ENCODE measurements at places on chromosomes 4 and X. TPM values are rescaled to one million over a fixed set of nuclear protein-coding genes. Genes with fewer than 3 reads are reported as not detected.

- no peak for DNase-seq
Measured at GRCh38 chr4:184269879-184270430, 52.3 kb upstream of the ENPP6 start.

- no peak for DNase-seq
Measured at GRCh38 chr4:37562592-37562991, 123.6 kb downstream of the RELL1 start.

GRCh38 chr4:55014876-55015275 is 110.5 kb downstream of the KDR start:
- no peak for DNase-seq

GYG2 gene
- polyA plus RNA-seq: 1.1 TPM

DNA sequence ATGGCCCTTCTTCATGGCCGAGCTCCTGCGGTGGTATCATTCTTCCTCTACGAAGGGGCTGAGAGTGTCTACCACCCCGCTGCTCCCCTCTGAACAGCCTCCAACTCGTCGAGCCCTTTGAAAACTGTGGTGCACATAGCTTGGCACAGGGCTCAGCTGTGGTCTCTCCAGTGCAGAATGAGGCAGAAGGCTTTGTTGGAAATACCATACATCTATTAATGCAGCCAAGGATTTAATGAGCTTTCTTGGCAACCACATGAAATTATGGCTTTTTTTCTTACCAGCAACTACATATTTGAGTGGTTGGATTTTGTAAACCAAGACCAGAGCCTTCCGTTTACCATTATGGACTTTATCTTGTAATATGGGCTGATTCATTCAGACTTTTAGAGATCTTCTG is 61.7 kb upstream of the CBR4 start:
- DNase-seq: no peak

DNA sequence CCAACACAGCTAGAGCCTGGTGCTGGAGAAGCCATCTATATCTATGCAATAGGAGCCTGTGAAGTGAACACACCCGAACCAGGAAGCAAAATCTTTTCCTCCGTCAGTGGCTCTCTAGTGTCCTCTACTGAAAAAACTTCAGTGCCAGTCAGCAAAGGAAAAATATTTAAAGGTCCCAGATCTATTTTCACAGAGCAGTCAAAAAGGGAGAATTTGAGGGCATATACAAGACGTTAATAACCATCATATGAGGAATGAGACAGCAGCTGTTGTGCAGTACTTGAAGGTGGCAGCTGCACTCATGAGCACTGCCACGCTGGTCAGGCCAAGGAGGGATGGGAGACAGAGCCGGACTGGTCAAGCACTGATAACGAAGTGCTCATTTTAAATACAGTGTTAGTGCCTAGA is 14.4 kb downstream of the MCUB start:
- DNase-seq: peak; percentile 64

GRCh38 chr4:42310806-42311205 is 86.5 kb upstream of the SHISA3 start:
- no peak for DNase-seq

- no peak for DNase-seq
Measured at GRCh38 chr4:96073461-96073860, 233.6 kb downstream of the PDHA2 start.

CRMP1 gene
- polyA plus RNA-seq: 0.43 TPM

CYTL1 gene
- 0.50 TPM for polyA plus RNA-seq

DNA sequence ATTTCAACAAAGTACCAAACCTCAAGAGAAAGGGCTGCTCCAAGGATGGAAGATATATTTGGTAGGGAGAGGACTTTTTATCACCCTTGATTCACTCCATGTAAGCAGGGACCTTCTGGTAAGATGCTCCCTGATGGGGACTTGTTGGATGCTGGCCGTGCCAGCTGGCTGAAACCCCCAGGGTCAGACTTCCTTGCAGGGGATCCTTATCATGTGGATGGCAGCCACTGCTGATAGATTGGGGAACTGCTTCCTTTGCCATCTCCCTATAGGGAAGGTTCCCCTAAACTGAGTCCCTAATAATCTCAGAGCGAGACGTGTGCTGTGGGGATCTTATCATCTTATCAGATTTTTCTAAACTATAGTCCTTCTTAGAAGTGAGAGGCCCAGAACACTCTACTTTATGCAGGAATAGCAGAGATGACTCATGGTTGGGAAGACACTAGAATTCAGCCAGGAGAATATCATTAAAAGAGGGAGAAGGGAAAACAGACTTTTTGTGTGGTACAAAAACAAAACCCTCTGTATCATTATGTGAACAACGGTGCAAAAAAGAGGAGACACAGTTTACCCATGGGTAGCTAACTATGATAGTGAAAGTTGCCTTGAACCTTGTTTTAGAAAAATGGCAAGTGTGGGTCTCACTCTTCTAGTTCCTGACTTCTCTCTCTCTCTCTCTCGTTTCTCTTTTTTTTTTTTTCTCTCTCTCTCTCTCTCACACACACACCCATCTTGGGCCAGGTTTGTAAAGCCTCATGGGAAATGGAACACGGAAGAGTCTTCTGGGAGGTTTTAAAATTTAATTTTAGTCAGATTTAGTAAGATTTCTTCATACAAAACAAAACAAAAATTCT is 16.1 kb downstream of the RHOH start:
- no peak for DNase-seq

DNA sequence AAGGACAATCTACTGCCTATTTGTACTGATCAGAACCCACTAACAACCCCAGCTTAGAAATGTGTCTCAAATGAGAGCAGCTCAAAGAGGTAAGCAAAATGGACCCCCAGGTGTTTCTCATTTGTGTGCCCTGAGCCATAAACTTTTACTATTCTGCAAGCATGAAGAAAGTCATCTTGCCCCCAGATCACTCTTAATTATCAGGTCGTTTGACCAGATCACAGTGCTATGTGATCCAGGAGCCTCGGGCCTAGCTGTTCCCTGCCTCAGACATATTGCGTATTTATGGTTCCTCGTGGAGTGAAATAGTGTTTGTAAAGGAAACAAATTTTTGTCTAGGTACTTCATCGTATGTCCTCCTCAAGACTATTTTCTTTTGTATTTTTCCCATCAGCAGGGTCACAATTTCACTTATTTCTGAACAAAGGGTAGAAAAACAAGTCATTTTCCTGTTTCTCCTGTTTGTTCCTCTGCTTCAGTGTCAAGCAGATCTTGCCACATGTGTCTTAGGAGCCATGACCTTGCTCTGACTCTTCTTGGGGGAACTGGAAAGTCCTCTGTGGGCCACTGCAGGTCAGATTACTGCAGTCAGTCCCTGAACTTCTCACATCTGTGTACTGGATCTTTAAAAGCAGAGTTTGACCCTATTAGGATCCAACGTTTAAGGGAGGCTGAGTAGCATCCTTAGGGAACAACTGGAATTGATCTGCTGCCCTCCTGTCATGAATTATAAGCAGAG is 194.9 kb downstream of the PALLD start:
- DNase-seq: no peak

TCEAL6 gene
- polyA plus RNA-seq: not detected

DNA sequence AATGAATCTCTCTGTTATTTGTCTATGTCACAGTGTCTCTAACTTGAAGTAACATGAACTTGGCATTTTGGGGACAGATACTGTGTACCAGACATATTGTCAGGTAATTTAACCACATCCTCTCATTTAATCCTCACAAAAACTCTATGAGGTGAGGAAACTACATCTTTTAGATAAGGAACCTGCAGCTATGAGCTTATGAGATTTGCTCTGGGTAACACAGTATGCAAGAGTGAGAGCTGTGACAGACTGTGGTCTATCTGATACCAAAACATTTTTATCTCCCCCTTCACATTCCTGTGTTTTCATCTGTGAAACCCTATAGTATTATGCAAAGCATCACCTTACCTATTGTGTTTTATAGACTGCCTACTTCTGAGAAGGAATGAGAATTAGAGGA is 58.4 kb upstream of the HS3ST1 start:
- no peak for DNase-seq

FGFR3 gene
- 4.5 TPM for polyA plus RNA-seq

RPL36A gene
- polyA plus RNA-seq: 1,005 TPM

CCSER1 gene
- 2.7 TPM for polyA plus RNA-seq

DNA sequence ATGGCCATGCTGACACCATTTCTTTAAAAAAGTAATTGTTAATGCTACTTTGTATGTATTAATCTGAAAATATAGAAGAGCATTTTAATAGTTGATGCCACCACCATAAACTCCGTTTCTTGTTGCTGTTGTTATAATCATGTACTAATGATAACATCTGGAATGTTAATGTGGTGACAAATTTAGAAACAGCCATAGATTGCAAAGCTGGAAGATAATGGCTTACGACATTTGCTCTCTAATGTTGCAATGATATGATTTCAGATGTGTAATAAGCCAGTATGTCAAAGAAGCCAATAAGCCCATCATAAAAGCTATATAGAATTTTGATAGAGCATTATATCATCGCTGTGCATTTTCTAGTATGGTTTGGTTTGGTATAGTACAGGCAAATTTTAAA is 579.4 kb upstream of the ZFP42 start:
- DNase-seq: no peak

DNA sequence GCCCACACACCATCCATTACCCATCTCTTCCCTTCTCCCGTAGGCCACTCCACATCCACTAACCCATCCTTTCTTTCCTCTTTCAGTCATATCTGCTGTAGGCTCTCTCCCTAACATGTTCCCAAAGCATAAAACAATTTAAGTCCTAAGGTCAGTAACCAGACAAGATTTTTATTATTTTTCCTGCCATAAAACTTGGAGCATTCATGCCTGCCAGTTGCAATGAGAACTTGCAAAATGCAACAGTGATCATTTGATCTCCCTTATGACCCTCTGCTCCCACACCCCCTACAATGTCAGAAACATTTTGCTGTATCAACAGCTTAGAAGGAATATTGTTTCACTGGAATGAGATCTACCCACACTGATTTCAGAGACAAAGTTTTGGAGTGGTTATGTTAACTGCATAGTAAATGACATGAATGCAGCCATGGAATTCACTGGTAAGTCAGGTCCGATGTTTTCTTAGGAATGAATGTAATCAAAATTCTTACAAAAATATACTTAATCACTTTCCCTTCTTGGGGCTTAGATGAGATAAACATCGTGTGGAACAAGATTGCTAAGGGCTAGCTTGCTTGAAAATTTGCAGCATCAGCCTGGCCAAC is 5.7 kb downstream of the NIPAL1 start:
- no peak for DNase-seq

DNA sequence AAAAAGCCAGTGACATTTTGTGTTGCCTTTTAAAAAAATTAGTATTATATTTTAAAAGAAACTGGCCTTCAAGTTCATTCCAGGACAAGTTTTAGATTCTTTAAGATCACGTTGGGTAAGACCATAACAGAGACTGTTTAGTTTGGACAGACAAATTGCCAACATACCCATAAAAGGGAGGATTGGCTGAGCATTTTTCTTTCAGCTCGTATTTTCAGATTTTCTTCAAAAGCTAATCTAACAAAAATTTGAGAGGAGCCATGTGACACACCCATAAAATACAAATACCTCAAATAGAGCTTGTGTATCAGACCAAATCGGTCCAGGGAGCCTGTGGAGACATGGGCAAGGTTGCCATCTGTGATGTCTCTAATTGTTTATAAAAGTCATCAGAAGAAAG is 74.6 kb upstream of the C1QTNF7 start:
- DNase-seq: no peak

- no peak for DNase-seq
Measured at GRCh38 chrX:48472851-48473703, 2.9 kb upstream of the FTSJ1 start.

DNA sequence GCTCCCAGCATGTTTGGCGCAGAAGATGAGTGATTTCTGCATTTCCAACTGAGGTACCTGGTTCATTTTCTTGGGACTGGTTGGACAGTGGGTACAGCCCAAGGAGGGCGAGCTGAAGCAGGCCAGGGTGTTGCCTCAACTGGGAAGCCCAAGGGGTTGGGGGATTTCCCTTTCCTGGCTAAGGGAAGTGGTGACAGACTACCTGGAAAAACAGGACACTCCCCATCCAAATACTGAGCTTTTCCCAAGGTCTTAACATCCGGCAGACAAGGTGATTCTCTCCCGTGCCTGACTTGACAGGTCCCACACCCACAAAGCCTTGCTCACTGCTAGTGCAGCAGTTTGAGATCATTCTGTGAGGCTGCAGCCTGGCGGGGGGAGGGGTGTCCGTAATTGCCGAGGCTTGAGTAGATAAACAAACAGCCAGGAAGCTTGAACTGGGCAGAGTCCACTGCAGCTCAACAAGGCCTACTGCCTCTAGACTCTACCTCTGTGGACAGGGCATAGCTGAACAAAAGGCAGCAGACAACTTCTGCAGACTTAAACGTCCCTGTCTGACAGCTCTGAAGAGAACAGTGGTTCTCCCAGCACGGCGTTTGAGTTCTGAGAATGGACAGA is 307.7 kb upstream of the ARSJ start:
- no peak for DNase-seq

ASB12 gene
- 1.2 TPM for polyA plus RNA-seq

- no peak for DNase-seq
Measured at GRCh38 chr4:2753436-2753835, 2.7 kb downstream of the TNIP2 start.

TSPAN7 gene
- polyA plus RNA-seq: 196 TPM

GRCh38 chr4:142818031-142818430 is 28.1 kb downstream of the INPP4B start:
- DNase-seq: no peak

DNA sequence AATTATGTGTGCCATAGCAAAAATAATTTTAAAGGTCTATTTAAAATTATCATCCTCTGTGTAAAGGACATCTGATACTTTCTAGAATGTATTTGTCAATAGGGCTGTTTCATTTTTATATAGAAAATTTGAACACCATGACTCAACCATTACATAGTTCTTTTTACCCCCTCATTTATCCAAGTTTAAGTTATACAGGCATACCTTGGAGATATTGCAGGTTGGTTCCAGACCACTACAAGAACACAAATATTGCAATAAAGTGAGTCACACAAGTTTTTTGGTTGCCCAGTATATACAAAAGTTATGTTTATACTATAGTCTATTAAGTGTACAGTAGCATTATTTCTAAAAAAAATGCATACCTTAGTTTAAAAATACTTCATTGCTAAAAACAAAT is 130.4 kb downstream of the MSL3 start:
- DNase-seq: no peak

TRAPPC2 gene
- polyA plus RNA-seq: 4.3 TPM

DNA sequence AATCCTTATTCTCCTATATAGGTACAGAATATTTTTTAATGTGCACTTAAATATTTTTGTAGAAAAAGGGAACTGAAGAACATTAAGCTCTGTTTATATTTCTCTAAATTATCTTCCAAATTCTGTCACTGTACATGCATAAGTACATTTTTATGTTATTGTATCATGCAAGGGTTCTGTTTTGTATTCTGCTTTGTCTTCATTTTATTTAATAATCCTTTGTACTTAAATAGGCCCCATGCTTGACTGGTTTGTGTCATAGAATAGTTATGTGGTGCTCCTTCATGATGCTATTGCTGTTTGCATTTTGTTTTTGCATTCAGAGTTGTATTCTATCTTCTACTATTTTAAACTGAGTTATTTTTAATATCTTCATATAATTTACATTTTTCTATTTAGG is 111.9 kb upstream of the EDNRA start:
- no peak for DNase-seq

ERCC6L gene
- not detected for polyA plus RNA-seq

Data from right cardiac atrium (tissue), 5 donors.